Activated T-cell treated with anti-CD3 and anti-CD28 coated beads for 4 hours (primary cell): ENCODE measurements at places on chromosomes 11 and 22.

DNA sequence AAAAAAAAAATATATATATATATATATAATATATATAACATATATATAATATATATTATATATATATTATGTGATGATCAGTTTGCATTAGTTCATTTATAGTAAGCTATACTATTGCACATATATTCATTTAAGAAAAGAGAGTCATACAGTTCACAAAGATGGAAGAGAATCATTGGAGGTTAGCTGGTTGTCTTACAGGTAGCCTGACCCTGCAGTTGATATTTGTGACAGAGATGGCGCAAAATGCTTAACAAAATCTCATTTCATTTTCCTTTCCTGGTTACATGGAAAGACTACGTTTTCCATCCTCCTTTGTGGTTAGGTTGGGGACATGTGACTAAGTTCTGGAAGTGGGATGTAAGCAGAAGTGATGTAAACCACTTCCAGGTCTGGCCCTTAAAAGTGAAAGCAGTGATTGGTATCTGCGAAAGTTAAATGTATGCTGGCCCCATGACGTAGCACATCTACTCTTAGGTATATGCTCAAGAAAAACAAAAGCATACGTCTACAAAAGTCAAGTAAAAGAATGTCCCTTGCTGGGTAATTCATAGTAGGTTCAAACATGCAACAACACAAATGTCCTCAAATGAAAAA is 7.2 kb upstream of the TMEM135 start:
- DNase-seq, result no peak

GRCh38 chr22:38249301-38249700 is 23.5 kb downstream of the TMEM184B start:
- no peak for DNase-seq

DNA sequence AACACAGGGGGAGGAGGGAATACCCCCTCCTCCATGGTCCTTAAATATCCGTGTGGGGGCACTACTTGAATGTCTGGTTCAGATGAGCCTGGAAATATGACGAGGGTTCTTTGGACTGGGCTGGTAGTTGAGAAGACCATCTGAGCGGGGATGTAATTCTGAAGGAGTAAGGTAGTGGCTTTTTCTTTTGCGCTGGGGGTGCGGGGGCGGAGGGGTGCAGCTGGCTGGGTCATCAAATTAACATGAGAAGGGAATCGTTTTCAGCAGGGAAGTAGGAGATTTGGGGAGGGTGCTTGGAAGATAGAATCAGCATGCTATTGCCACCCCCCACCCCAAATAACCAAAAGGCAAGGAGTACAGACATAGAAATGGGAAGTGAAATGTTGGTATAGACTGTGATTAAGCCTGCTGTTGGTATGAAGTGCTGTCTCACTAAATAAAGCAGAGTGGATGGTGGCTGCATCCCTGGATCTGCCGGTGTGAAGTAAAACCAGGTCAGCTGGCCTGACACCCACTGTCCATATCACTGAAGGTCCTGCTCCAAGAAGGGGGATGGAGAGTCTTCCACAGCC is 121.9 kb upstream of the HSD17B12 start:
- no peak for DNase-seq

DNA sequence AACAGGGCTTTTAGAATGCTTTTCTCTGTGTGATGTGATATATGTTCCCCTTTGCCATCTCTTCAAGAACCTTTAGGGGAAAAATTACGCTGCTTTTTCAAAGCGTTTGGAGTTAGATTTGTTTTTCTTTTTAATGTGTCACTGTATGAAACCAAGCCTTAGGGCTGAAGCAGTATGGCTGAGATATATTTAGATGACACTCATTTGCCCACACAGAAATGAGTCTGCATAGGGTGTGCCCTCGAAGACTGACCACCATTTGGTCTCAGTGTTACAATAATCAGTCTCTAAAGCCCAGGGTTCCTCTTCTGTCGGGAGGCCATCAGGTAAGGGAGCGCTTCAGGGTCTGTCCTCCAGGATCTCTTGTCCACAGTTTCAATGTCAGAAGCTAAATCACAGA is 213.0 kb upstream of the NCAM1 start:
- no peak for DNase-seq

- no peak for DNase-seq
These were observed 258.3 kb downstream of the LRRC4C start for GRCh38 chr11:41201156-41201555.

DNA sequence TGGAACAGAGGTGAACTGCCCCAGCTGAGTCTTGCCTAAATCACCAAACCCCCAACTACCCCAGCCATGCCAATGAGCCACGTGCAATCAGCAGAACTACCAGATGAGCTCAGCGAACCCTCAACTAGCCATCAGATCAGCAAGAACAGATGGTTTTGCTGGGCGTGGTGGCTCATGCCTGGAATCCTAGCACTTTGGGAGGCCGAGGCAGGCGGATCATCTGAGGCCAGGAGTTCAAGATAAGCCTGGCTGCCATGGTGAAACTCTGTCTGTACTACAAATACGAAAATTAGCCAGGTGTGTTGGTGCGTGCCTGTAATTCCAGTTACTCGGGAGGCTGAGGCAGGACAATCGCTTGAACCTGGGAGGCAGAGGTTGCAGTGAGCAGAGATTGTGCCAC is 374.3 kb downstream of the NXPE2 start:
- no peak for DNase-seq

DNA sequence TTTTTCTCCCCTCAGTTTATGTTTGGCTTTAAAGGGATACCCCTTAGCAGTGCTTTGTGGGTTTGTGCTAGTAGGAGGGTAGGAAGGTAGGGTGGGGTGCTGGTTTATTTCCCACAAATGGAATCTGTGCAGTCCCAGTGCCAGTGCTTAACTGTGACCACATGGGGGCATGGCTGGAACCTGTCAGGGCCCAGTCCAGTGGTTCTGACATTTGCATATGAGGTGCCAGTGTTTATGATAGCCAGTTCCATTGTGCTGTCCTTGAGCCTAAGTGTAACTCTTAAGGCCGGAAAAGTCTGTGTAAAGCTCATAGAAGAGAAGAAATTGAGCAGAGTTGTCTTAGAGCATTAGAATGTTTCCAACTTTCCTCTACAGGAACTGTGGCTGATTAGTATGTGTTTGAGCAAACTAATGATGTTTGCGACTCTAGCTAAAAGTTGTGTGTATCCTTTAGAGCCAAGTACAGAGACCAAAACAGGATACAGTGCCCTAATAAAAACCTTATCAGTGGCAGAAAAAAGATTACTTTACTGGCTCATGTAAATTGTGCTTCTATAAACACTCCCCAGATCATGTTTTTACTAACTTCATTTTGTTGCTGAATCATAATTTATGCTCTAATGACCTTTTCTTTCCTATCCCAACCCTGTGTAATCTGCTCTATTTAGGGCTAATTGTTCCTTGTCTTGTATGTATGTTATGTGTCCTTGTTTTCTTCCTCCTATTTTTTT is 38.1 kb downstream of the DIXDC1 start:
- DNase-seq, result no peak

- no peak for DNase-seq
These were observed 15.1 kb downstream of the RHOG start for GRCh38 chr11:3825473-3826154.

DNA sequence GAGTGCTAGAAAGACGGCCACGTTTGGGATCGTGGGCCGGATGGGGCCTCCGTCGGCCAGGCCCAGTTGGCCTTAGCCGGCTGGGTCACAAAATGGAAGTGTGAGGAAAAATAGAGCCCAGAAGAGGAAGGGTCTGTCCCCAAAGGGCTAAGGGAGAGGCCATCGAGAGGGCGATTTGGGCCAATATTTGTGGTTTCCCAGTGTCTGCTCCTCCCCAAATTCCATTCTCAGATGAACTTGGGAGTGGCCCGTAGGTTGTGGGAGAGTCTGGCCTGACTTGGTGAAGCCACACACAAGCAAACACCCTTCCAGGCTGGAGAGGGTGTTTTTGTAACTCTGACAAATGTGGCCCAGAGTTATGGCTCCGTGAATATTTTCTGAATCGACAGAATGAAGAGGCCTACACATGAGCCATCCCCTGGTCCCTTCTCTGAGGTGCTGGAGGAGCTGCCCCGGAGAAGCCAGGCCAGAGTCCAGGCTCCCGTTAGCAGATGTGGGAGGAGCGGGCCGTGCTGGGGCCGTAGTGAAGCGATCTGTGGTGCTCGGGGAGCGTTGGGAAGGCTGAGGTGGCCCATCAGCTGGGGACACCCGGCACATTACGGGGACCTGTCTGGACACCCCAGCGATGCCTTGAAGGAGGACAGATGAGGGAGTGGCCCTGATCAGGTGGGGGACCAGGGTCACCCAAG is 73.5 kb upstream of the PPARA start:
- no peak for DNase-seq

- DNase-seq, result no peak
These were observed 4.6 kb downstream of the ISX start for GRCh38 chr22:35070451-35071093.

- DNase-seq, result no peak
These were observed 65.3 kb downstream of the ARL14EP start for GRCh38 chr11:30387891-30388861.
